ENCODE measurements at places on chromosomes 16 and 17.

DNA sequence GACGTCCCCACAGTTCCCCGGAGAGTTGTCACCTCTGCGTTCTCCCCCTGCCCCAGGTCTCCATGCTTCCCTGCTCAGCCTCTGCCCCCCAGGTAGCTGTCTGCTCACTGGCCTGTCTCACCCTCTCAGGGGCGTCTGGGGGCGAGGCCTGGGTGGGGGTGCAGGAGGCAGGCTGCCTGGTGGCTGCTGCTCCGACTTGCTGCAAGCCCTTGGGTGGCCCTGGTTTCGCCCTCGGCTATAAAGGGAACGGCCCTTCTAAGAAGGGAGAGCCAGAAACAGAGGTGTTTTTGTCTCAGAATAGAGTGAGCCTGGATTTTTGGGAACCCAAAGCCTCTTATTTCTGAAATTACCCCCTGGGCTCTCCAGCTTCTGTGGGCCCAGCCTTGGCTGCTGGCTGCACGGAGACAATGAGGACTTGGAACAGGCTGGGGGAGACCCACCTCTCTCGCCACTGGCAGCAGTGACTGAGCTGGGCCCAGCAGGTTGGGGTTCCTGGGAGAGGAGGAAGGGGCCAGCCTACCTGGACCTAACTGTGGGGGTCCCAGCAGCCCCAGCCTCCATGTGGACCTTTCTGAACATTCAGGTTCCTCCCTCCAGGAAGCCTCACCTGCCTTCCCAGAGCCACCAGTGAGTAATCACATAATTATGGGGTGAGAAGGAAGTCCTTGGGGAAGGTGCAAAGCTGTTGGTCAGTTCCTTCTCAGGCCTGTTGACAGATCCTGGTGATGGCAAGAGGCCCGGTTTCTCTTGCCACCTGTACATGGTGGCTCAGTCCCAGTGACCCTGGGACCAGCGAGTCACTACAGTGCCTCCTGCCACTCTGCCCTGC is 15.5 kb upstream of the SPNS2 start:
- no peak for DNase-seq

DNA sequence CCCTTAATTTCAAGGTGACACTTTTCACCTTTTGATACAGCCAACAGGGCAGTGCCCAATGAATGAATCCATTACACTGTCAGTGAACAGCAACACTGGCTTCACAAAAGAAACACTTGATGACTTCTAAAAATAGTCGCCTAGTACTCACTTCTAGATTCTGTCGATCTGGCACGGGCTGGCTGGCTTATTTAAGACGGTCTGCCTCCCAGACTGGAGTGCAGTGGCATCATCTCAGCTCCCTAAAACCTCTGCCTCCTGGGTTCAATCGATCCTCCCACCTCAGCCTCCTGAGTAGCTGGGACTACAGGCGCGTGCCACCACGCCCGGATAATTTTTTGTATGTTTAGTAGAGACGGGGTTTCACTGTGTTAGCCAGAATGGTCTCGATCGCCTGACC is 1.9 kb downstream of the NDUFAB1 start:
- DNase-seq = no peak

DNA sequence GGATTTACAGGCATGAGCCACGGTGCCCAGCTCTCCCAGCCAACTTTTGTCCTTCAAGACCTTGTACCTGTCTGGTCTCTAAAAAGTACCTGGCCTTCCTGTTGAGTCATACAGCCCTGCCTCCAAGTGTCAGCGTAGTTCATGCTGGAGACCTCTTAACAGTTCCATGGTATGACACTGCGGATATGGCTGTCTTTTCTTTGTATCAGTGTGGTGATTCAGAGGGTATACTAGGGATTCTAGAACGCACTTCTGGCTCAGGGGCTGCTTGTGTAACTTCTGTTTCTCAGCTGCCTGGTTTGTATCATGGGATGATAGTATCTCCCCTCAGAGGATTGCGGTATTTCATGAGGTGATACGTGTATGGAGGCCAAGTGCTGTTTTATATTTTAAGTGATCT is 2.0 kb upstream of the TMEM11 start:
- DNase-seq = peak; percentile 16

DNA sequence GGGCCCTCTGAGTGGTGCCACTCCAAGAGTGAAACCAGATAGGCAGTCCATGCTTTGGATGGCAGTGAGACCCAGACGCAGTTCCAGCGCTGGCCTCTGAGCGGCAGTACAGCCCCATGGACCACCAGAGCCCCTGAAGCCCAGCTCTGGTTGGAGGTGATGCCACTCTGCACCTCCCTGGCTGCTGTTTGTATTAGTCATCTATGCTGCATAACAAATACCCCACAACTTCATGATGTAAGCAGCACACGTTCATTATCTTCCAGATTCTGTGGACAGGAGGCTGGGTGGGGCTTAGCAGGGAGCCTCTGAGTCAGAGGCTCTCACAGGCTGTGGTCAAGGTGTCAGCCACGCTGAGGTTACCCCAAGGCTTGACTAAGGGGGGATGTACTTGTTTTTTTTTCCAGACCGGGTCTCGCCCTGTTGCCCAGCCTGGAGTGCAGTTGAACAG is 5.1 kb upstream of the NME4 start:
- DNase-seq = peak; percentile 86

DNA sequence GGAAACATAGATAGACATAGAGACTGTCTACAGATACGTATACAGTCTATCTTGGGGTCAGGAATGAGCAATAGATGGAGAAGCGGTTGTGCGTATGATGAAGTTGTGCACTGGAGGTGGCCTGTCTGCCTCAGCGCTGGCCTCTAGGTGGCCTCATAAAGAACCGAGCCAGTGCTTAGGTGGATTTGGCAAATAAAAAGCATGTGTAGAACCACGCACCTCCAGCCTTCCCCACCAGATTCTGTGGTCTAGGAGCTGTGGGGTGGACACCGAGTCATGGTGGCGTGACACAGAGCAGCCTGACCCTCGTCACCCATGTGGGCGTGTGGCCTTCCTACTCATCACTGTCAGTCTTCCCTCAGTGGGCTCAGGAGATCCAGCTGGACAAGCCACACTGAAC is 34.0 kb downstream of the PGS1 start:
- DNase-seq = peak; percentile 59

- DNase-seq = peak; percentile 72
These were observed 97.8 kb downstream of the TMEM100 start for GRCh38 chr17:55624772-55625433.

DNA sequence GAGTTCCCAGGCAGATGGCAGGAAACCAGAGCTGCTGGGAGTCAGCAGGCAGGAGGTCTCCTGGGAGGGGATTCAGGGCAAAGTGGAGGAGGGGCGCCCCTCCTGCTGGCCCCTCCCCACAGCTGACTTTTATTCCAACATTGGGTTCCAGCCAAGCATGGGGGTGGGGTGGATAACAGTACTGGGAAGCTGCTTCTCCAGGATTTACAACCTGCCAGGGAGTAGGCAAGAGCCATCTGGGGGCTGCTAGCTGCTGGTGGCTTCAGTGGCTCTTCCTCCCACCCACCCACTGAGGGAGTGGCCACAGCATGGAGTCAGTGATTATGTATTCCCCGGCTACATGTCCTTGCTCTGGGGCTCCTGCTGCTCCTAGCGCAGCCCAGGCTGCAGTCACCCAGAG is 36.8 kb downstream of the TMEM132E start:
- DNase-seq = no peak

DNA sequence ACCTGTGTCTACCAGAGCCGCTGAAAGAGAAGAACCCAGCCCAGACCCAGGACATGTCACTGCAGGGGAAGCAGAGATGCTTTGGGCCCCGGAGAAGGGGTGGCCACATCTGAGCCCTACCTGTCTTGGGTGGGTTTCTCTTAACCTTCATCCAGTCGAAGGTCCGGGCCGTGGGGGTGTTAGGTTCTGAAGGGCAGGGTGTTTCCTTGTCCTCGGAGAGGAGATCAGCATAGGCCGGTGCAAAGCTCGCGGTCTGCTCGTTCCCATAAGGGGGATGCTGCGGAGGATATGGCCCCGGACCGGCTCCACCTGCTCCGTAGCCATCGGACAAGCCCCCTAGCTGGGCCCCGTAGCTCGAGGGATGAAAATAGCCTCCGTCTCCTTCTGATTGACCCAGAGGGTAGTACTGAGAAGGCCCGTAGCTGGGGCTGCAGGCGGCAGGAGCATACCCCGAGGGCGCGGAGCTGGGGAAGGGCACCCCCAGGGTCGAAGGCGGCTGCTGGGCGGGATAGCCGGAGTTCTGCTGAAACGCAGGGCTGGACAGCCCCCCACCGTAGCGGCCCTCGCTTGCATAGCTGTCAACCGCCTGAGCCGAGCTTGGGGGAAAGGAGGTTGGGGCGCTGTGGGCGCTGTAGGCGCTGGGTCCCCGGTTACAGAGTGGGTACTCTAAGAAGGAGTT is 464 bp downstream of the HOXB1 start:
- DNase-seq = no peak

DNA sequence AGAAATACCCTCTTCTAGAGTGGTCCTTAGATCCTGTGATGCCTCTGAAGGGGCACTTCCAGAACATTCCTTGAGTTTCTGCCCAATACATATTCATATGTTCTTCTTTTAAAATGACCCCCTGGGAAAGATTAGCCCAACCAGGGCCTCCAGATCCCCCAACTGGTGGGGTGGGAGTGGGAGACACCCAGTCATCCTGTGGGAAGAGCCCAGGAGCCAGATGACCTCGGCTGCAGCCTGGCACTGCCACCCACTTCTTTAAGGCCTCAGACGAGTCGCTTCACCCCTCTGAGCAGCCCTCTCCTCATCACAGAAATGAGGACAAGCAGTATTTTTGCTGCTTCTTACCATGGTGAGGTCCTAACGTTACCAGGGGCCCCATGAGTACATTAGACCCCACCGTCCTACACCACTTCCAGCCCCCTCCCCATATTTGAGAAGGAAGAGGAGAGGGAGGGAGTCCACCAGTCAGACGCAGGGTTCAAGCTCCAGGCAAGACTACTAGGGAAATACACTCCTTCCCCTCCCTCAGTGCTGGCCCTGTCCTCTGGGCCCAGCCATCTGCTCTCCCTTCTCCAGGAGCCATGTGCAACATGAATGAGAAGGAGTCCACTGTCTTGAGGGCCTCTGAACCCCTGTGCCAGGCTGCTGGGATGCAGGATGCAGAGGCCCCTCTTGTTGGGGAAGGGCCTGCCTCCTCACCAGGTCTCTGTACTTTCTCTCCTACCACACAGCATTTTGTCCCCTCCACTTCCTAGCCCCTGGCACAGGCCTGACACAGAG is 11.8 kb downstream of the MPO start:
- no peak for DNase-seq

DNA sequence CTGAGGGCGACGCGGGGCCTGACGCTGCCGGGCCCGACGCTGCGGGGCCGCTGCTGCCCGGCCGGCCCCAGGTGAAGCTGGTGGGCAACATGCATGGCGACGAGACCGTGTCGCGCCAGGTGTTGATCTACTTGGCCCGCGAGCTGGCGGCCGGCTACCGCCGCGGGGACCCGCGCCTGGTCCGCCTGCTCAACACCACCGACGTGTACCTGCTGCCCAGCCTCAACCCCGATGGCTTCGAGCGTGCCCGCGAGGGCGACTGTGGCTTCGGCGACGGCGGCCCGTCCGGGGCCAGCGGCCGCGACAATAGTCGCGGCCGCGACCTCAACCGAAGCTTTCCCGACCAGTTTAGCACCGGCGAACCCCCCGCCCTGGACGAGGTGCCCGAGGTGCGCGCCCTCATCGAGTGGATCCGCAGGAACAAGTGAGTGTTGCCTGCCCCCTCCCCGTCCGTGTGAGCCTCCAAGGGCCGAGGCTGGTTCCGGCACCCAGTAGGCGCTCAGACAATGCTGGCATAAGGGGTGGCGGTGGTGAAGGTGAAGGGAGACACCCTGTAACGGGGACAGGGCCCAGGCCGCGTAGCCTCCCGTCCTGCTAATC is 676 bp downstream of the CPD start:
- DNase-seq = peak; percentile 40

DNA sequence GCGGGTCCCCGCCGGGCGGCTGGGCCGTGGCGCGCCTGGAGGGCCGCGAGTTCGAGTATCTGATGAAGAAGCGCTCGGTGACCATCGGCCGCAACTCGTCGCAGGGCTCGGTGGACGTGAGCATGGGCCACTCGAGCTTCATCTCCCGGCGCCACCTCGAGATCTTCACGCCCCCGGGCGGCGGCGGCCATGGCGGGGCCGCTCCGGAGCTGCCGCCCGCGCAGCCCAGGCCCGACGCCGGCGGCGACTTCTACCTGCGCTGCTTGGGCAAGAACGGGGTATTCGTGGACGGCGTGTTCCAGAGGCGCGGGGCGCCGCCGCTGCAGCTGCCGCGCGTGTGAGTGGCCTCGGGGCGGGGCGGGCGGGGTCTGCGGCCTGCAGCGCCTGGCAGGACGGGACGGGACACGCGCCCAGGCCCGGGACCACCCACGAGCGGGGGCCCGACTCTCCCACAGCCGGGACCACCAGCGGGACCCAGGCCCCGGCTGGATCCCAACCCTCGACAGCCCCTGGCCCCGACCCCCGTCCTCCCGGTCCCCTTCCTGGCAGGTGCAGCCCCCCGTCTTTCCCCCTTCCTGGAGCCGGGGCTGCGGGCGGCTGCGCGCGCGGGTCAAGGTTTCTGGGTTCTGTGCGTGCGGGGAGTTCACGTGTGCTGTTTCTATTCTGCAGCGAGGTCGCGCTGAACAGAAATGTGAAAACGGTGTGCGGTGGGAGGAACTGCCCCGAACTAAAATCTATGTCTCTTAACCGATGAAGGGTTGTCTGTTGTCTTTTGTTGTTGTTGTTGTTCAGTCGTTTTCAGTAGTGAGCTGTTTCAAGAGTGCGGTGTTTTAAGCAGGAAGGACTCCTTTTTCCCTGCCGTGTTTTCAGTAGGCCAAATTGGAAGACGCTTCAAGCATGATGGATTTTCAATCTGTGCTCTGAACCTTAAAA is 705 bp downstream of the FOXK2 start:
- DNase-seq = peak; percentile 40

- no peak for DNase-seq
These were observed 59.0 kb upstream of the TRAP1 start for GRCh38 chr16:3776316-3776715.

DNA sequence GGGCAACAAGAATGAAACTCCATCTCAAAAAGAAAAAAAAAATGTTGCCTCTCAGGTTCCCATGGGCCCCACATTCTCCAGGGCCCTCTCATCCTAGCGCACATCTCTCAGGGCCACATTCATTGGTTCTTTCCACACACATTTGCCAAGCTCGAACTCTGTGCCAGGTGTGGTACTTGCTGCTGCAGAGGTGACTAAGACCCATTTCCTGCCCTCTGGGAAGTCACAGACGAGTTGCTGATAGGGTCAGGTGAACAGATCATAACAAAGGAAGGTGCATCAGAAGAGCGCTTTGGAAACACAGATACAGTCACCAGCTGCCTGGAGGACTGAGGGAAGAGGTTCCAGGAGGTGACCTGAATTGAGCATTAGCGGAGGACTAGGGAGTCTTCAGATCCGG is 1.0 kb downstream of the GSDMA start:
- DNase-seq = no peak
